T-helper 1 cell treated with Interleukin-12 subunit alpha and Interleukin-12 subunit beta and Interleukin-4 antibody, amounts not matched to agents 30 ng/mL and 1 ng/mL, for 36 hours (primary cell): ENCODE measurements at places on chromosomes 11 and 22. TPM values are rescaled to one million over a fixed set of nuclear protein-coding genes. Genes with fewer than 3 reads are reported as not detected.

TMA7B gene
- 6.1 and 8.2 TPM in 2 replicates for total RNA-seq

MOGAT2 gene
- total RNA-seq, result not detected in 2 replicates

C11orf65 gene
- 0.29 and 0.44 TPM in 2 replicates for total RNA-seq

CD3D gene
- total RNA-seq, result 648 and 691 TPM in 2 replicates

KRTAP5-1 gene
- total RNA-seq, result not detected in 2 replicates

GAL gene
- 0.34 TPM in 1 of 2 replicates, not detected in the other for total RNA-seq

OR2AT4 gene
- not detected in 2 replicates for total RNA-seq

RBM14 gene
- total RNA-seq, result 147 and 160 TPM in 2 replicates

MUC2 gene
- not detected in 2 replicates for total RNA-seq

CRYBB2 gene
- 0.27 TPM in 1 of 2 replicates, not detected in the other for total RNA-seq

MB gene
- 0.61 and 0.80 TPM in 2 replicates for total RNA-seq

CDC42BPG gene
- total RNA-seq, result 0.42 and 1.0 TPM in 2 replicates
